B cell (primary cell): ENCODE measurements at places on chromosomes 5 and 9.

DNA sequence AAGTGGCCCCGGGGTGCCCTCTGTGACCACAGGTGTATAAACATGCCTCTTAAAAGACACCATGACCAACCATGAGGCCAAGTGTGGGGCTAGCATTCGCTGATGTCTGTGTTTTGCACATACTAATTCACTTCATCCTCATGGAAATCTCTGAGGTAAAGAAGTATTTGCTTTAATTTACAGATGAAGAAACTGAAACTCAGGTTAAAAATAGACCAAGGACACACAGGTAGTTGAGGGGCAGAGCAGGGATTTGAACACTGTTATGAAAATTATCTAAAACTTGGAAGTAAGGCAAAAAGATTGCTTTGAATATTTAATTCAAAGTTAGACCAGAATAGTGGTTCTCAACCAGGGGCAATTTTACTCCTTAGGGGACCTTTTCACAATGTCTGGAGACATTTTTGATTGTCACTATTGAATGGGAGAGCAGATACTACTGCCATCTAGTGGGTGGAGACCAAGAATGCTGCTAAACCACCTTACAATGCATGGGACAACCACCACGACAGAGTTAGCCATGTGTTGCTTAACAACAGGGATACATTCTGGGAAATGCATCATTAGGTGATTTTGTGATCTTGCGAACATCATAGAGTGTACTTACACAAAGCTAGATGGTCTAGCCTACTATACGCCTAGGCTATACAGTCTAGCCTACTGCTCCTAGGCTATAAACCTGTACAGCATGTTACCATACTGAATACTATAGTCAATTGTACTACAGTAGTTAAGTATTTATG, 8.0 kb upstream of the FXN start:
- DNase-seq: peak; percentile 68

DNA sequence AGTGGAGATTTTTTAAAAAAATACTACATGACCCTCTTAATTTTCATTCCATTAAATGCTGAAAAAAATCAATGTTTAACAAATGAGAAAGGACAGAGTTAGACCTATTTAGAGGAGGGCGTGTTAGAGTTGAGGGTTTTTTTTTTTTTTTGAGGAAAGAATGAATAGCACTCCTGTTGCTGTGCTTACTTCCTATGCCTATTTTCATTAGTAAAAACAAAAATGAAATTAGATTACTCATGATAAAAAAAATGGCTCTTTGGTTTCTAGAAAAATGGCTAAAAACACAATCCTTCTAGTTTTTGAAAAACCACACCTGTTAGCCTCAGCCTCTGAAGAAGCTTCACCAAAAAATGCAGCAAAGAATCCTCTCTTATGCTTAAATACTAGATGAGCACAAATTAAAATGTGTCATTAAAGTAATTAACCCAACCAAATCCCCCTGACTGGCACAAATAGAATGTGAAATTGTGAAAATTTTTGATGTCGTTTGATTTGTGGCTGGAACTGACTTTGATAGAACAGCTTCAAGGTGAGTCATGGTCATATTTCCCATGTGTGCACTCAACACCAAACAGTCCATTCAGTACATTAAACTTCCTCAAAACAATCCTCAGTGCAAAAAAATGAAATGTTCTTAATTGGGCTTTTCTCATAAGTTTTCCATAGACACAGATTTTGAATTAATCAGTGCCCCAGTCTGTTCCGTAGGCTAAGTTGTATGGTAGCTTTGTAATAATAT, 98.0 kb downstream of the MACIR start:
- no peak for DNase-seq

DNA sequence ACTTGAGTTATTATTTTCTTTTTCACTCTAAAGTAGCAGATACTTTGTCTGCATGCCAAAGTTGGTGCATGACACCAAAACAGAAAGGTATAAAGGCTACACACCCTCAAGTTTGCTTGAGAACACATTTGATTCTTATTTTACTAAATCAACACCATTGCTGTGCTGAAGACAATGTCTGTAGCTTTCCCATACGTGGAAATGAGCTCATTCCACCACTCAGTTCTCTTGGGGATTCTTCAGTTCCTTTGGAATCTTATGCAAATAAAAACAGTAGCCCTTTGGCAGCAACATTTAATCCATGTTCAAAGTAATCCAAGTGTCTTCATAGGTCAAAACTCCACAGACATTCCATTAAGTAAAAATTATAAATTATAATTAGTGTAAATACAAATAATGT, 264.9 kb downstream of the TLE1 start:
- no peak for DNase-seq

GRCh38 chr5:39946356-39947045, 521.7 kb upstream of the DAB2 start:
- DNase-seq: no peak

DNA sequence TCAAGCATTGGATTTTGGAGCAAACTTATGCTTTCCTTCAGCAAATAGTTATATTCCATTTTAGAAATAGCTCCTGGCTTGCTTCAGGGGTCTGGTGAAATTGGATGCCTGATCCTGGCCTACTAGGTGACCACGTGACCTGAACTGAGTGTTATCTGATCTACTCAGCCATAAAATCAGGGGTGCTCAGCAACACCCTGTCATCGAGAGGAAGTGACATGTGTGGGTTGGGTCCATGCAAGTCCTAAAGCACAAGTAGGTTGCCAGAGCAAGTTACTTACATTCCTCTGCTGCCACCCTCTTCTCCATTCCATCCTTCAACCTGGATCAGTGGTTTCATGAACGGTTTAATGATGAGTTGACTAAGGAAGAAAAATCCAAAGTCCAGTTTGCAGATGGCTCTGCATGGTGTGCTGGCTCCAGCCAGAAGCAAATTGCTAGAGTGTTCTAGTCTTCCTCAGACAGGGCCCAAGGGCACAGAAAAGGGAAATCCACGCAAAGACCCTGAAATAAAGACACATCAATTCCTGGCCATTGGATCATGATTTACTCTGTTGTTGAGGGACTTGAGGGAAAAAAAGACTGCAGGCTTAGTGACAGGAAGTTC, 2.8 kb upstream of the FAM193B start:
- no peak for DNase-seq

DNA sequence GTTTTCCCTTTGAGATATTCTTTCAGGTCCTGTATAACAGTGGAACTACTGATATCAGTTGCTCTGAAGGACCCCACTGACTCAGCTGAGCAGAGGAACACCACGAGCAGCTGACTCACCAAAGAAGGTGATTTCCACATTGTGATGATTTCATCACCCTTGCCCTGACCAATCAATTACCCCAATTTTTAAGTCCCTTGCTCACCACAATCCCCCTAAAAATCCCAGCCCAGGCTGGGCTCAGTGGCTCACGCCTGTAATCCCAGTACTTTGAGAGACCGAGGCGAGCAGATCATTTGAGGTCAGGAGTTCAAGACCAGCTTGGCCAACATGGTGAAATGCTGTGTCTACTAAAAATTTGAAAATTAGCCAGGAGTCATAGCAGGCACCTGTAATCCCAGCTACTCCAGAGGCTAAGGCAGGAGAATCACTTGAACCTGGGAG, 125.3 kb upstream of the ABCA1 start:
- no peak for DNase-seq

DNA sequence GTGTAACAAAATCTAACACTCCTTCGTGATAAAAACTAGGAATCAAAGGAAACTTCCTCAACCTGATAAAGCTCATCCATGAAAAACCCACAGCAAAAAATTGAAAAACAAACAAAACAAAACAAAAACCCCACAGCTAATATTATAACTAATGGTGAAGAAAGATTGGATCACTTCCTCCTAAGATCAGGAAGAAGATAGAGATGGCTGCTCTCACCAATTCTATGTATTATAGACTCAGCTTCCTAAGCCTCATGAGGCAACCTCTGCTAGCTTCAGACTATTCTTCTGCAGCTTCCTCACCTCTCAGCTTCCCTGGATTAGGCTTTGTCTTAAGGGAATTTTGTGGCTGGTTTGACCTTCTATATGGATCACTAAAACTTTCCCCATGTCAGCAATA, 40.1 kb downstream of the PHAX start:
- DNase-seq: no peak

DNA sequence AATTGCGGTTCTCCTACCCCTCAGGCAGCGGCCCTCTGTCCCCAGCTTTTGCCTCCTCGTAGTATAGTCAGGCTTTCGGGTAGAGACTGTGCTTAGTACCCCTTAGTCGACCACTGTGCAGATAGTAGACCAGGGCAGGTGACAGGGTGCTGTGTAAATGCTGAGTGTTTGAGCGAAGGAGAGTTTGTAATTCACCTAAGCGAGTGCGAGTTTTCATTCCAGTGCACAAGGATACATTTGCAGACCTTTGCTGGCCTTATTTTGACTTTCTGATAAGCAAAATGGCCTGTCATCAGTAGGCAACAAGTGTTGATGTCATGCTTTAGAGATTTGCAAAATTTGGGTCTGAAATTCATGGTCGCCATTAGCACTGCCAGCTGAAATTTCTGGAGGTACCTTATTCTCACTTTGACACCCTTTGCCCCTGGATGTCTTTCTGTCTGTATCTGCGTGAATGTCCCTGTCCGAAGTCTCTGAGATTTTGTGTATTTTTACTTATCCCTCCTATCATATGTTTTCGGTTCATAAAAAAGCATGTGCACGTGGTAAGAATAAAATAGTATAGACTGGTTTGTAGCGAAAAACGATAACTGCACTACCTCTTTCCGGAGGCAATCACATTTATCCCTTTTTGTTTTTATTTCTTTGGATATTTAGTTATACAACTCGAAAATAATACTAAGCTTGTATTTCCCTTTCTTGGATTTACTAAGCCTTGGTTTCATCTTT, 1.9 kb downstream of the LMNB1 start:
- DNase-seq: no peak

DNA sequence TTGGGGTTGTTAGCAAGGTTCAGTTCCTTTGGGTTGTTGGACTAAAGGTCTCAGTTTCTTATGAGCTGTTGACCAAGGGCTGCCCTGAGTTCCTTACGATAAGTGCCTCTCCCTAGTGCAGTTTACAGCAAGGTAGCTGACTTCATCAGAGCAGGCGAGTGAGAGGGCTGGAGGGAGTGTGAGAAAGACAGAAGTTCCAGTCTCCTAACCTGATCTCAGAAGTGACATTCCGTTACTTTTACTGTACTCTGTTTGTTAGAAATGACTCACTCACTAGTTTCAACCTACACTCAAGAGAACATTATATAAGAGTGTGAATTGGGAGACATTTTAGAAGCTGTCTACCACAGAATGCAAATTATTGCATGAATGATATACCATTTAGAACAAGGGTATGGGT, 21.2 kb upstream of the IL31RA start:
- DNase-seq: no peak

DNA sequence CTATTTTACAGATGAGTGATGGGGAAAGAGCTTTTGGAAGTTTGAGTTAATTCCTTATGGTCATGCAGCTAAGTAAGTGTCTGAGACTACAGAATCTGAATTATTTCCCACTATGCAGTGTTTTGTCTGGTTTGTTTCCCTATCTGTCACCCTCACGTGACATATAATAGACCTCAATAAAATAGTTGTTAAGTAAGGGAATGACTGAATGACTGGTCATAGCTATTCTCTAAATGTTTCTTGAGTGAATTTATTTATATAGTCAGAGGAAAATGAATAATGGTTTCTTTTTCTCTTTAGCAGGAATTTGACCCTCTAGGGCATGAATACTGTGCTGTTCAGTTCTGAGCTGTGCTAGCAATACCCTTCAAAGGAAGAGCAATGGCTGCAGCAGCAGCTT, 10.3 kb downstream of the TRIM32 start:
- no peak for DNase-seq

DNA sequence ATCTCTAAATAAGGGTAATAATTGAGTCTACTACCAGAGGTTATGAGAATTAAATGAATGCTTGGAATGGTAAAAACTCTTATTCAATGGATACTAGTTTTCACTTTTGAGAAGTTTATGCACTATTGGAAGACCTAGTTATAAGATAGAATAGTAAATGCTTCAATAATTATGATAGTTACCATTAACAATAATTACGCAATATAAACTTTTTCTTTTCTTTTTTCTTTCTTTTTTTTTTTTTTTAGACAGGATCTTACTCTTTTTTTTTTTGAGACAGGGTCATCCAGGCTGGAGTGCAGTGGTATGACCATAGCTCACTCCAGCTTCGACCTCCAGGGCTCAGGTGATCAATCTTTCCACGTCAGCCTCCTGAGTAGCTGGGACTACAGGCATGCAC, 6.7 kb downstream of the ALDOB start:
- DNase-seq: no peak

GRCh38 chr5:41788941-41789368, 81.3 kb downstream of the OXCT1 start:
- no peak for DNase-seq

GRCh38 chr5:91438871-91439270, 55.8 kb upstream of the ARRDC3 start:
- no peak for DNase-seq

GRCh38 chr9:1443450-1443849, 393.3 kb downstream of the DMRT2 start:
- no peak for DNase-seq

DNA sequence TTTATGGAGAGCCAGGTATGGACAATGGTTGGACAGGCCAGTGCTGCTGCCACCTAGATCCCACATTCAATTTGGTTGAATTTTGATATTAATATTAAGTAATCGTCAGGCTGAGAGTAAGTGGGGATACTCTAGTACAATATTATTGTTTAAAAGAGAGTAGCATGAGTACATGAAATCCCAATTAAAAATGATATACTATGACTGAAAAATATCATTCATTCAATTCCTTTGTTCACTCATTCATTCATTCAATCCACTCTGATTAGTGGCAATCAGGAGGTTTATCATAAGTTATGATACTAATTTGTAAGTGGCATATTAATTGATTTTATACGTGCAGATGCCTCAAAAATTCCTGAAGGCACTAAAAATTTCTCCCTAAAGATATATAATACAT, 224.2 kb downstream of the DMRT2 start:
- no peak for DNase-seq

DNA sequence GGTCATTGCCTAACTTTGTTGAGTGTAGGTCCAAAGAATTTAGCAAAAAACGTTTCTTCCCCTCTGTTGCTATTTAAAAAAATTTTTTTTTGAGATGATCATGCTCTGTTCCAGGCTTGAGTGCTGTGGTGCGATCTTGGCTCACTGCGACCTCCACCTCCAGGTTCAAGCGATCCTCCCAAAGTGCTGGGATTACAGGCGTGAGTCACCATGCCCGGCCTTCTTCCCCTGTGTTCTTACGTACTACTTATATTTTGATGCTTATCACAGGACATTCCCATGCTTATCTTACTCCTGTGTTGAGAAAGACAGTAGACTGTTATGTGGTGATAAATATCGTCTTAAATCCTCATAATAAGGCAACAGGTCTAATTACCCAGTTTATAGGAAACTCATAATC, 2.5 kb downstream of the ACER2 start:
- no peak for DNase-seq

GRCh38 chr5:62653001-62653863, 74.6 kb downstream of the LRRC70 start:
- no peak for DNase-seq

- DNase-seq: no peak
Observed at GRCh38 chr9:74035786-74036185, 461.3 kb upstream of the RORB start.
